ENCODE measurements at places on chromosomes 3 and 15. TPM values are rescaled to one million over a fixed set of nuclear protein-coding genes. Genes with fewer than 3 reads are reported as not detected.

Gene KNSTRN
- total RNA-seq = 51.2 TPM

Gene GOLGA6A
- not detected for total RNA-seq

Gene DNAH12
- total RNA-seq = 0.02 TPM

Gene PP2D1
- total RNA-seq = not detected

Measured in colonic mucosa (tissue), 4 donors.